ENCODE measurements at places on chromosomes 2 and 18.
A peak's percentile ranks its signal among the peaks of the same experiment; 100 is the strongest.

DNA sequence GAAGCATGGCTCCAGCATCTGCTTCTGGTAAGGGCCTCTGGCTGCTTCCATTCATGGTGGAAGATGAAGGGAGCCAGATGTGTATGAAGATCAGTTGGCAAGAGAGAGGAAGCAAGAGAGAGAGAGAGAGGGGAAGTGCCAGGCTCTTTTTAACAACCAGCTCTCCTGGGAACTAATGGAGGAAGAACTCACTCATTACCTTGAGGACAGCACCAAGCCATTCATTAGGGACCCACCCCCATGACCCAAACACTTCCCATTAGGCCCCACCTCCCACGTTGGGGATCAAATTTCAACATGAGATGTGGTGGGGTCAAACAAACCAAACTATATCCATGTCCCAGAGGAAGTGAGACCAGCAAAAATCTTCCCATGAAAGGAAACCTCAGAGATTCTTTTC, 124.8 kb upstream of the SIX2 start:
- no peak for DNase-seq

- DNase-seq: no peak
Observed at GRCh38 chr2:72945450-72946019, 28.2 kb downstream of the EMX1 start.

- DNase-seq: no peak
Observed at GRCh38 chr2:42913280-42913878, 121.0 kb upstream of the HAAO start.

DNA sequence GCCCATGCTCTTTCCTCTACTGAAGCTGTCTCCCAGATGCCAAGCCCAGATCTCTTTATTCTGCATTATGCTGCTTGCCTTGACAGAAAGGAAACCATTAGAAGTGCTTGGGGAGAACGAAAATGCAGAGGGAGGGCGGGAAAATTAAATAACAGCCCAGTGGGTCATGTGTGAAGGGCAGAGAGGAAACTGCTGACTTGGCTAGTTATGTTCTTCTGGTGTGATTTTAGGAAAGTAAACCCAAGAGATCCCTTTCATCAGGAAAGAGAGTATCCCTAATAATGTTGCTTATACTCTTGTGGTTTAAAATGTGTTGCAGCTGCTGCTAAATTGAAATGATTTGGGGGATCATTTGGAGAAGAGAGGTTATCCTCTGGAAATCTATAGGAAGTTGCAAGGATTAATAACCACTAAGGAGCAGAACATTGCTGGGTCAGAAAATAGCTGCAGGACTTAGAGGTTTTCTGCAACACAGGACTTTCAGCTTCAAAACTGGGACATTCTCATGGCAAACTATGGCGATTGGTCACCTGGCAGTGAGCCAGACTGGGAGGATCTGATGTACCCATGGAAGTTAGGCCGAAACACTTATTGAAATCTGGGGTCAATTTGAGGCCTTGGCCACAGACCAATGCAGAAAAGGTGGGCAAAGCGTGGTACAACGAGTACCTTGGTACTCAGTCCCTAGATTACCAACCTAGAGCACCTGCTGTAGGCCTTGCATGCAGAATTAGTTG, 172.2 kb downstream of the TMEM247 start:
- DNase-seq: no peak

- DNase-seq: no peak
Observed at GRCh38 chr2:142966284-142966683, 88.8 kb downstream of the KYNU start.

DNA sequence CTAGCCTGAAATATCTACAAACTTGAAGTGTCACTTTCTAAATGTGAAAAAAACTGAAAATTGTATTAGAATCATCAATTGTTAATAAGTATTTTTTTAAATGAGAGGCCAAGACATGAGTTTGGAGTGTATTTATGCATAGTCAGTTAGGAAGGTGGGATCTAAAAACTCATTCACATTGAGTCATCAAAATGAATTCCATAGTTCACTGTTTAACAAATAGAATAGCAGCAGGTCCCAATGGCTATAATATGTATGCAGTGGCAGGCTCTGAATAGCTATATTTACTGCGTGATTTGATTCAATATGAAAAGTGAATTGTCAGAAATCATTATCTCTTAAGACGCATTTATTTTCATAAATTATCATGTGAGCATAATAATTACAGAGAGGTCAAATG, 256.1 kb downstream of the ZNF385B start:
- no peak for DNase-seq

- DNase-seq: no peak
Observed at GRCh38 chr2:62076980-62077638, 118.8 kb upstream of the B3GNT2 start.

- DNase-seq: no peak
Observed at GRCh38 chr2:100650151-100650550, 87.4 kb downstream of the PDCL3 start.

GRCh38 chr2:11940121-11940743, 193.8 kb downstream of the LPIN1 start:
- DNase-seq: no peak

GRCh38 chr2:165275932-165276331, 36.7 kb downstream of the SCN2A start:
- DNase-seq: no peak

DNA sequence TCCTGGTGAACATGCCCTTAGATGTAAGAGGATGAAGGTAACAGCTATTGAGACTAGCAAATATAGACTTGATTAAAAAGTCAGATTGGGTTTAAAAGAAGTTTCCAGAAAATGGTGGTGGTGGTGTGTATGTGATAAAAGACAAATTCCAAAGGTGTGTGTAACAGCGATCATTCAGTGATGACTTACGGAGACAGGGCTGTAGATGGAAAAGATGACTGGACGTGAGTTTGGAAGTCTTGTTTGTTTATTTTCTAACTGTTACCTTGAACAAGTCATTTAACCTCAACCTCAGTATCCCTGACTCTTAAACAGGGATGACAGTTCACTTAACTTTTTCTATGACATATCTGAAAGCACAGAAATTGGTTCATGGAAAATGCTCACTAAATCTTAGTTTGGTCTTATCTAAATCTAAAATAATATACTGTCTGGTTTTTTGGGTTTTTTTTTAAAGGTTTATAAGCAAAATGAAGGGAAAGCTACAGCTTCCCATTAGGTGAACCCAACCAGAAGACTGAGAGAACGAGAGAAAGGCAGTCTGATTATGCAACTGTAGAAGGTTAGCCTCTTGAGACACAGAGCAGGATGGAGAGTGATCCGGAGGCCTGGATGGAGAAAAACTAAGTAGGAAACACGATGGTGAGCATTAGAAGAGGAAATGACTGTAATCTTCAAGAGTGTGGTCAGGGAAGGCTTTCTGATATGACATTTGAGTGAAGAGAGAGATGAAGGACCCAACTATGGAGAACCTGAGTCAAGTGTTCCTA, 71.9 kb downstream of the TCF4 start:
- no peak for DNase-seq

DNA sequence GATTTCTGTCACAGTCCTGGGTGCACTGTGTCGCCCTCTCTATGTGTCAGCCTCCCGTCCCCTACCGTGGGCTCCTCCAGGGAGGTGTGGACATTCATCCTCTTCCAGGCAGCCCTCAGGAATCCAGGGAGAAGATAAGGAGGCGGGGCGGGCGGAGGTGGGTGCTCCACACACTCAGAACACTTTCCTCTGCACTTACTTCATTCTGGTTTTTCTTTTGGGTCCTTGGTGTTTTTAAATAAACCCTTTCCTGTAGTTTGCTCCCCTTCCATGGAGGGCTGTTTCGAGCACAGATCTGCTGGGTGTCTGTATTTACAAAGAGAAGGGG, 183.9 kb downstream of the FAM210A start:
- DNase-seq: no peak

GRCh38 chr2:120690521-120690920, 45.1 kb upstream of the GLI2 start:
- DNase-seq: no peak

DNA sequence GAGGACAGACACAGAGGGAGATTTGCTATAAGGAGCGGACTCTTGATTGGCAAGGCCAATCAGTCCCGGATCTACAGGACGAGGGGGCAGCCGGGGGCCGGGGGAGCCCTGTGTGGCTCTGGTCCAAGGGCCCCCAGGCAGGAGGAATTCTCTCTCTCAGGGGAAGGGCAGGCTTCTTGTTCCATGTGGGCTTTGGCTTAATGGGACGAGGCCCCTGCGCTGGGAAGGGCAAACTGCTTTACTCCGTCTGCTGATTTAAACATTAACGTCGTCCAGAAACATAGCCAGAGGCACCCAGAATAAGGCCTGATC, 75.9 kb downstream of the TMEM18 start:
- no peak for DNase-seq

DNA sequence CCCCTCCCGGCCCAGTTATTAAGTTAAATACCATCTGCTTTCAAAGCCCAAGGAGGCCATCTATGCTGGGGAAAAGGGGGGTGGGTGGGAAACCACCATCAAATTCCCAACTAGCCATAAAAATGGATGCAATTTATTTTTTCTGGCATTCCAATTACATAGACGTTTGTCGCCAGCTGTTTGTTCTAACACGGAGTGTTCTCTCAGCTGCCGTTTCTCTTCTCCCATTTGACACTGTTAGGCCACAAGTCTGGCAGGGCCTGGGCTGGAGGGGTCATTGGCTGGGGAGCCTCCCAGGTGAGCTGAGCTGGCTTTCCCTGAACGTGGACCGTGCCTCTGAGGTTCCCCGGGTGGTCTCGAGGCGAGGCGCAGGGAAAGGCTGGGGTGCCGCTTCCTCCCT, 16.6 kb downstream of the ATOH8 start:
- no peak for DNase-seq

- DNase-seq: peak; percentile 60
Observed at GRCh38 chr2:28356095-28356911, 36.4 kb upstream of the FOSL2 start.

- no peak for DNase-seq
Observed at GRCh38 chr2:23301136-23301535, 83.8 kb upstream of the KLHL29 start.

DNA sequence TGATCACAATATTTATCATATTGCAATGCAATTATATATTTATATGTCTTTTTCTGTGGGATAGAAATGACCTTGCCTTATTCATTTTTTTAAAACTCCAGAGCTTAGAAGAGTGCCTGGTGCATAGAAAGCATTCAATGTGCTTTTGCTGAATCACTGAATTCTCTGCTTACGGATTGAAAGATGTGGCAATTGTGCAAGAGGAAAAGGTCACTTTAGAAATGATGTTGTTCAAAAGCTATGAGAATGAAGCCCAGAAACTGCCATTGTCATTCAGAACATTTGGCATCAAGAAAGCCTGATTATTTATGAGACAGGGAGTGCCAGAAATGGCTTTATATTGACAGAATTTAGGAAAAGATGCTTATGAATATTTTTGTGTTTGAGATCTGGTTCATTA, 678.6 kb upstream of the CDH2 start:
- no peak for DNase-seq

DNA sequence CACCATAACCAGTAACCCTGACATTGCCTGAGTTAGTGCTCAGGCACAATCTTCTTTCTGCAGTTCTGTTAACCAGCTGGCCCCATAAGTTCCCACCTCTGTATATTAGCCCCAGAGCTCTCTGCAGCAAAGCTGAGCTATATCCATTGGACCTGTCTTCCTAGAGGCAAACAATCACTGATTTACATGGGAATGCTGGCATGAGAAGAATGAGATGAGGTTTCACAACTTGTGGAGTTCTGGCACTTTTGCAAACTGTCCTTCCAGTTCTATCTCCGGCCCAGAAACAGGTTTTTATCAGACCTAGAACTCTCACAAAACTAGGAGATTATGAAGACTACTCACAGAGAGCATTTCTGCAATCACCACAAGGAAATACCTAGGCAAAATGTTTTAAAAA, 7.9 kb upstream of the CCBE1 start:
- DNase-seq: no peak

DNA sequence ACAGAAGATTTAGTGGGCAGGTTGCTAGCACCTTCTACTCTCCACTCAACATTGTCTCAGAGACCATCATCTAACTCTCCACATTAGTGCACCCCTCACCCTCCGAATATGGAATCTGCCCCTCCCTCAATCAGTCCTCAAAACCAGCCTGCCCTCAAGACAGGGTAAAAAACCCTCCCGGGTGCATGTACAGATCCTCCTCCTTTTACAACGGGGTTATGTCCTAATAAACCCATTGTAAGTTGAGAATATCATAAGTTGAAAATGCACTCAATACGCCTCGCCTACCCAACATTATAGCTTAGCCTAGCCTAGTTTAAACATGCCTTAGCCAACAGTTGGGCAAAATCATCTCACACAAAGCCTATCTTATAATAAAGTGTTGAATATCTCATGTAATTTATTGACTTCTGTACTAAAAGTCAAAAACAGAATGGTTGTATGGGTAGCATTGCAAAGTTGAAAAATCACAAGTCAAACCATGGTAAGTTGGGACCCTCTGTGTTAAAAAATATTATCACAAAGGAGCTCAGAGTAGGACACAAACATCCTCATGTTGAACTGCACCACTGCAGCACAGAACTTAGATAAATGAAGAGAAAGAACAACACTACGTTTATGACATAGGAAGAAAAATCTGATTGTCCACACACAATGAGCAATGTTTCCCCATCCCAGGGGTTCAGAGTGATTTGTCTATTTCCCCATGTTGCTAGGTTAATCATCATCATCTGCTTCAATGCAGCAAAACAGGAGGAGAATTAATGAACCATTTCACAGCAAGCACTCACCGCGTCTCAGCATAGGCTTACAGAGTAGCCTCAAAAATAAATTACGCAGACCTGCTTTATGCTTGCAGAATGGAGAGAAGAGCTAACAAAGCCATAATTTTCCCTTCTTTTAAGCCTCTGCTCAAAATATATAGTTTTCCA, 184.1 kb upstream of the ARL4C start:
- no peak for DNase-seq

DNA sequence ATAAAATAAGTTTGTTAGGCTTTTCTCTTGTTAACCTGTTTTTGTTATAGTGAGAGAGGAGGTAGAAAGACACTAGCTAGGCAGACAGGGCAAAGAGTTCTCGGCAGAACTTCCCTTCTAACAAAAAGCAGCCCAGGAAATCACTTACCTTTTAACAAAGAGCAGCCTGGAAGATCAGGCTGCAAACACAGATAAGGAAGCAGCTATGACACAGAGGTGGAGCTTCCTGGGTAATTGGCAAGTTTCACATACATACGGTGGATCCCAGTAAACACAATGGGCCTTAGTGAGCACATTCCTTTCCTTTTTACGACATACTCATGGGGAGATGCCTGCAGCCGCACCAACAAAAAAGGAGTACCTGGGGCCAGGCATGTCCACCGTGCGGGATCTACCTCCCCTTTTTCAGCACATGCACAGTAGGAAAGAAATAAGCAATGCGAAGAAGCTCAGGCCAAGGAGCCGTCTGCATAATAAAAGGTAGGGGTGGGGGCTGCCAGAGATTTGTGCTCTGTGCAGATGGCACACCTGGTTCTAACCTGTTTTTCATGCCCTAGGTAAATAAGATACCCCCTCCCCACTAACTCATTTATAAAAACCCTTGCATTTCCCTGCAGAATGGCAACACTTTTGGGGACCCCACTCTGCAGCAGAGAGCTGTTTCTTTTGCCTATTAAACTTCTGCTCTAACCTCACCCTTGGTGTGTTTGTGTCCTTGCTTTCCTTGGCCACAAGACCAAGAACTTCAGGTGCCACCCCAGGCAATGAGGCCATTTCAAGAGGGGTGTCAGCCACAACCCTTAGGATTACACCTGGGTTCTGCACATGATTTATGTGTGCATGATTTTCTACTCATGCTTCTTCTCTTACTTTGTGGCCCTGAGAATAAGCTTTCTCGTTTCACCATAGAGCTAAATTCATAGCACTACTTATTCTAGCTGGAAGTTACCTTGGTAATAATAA, 26.5 kb downstream of the MDH1 start:
- no peak for DNase-seq

GRCh38 chr2:232325324-232326273, 53.0 kb upstream of the ALPP start:
- DNase-seq: no peak
